ENCODE measurements at places on chromosomes 4 and X.

DNA sequence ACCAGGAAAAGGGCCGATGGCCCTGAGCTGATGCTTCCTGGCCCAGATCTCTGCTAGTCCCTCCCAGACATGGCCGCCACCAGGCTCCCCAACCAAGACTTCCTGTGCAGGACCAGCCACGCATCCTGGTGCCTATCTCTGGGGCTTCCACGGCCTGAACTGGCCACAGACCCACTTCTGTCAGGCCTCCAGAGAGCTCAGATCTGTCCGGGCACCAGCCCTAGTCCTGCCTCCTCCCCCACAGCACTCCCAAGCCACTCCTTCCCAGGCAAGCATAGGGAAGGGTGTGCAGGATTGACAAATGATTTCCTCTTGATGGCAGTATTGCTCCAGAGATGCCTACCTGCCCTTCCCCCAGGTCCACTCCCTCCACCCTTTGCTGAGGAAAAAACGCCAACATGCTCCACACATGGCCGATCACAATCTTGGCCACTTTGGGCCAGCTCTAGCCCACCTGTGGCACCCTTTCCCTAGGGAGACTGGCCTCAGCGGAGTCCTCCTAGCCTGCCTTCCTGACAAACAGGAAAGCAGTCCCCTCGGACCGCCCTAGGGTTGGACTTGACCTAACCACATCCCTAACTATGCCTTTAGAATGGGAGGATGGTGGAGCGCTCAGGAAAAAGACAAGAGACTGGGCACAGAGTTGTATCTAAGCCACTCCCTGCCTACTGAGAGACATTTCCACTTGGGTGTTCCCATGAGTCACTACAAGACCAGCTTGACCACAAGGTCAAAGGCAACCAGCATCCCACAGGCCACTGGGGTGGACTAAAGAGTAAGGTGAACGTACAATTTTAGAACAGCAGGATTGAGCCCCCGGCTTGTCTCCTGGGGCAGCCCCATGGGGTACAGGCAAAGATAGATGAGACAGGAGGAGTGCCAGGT lies 277.5 kb upstream of the AGTR2 start:
- DNase-seq: no peak

- no peak for DNase-seq
Observed at GRCh38 chr4:79959652-79960051, 113.4 kb downstream of the ANTXR2 start.

DNA sequence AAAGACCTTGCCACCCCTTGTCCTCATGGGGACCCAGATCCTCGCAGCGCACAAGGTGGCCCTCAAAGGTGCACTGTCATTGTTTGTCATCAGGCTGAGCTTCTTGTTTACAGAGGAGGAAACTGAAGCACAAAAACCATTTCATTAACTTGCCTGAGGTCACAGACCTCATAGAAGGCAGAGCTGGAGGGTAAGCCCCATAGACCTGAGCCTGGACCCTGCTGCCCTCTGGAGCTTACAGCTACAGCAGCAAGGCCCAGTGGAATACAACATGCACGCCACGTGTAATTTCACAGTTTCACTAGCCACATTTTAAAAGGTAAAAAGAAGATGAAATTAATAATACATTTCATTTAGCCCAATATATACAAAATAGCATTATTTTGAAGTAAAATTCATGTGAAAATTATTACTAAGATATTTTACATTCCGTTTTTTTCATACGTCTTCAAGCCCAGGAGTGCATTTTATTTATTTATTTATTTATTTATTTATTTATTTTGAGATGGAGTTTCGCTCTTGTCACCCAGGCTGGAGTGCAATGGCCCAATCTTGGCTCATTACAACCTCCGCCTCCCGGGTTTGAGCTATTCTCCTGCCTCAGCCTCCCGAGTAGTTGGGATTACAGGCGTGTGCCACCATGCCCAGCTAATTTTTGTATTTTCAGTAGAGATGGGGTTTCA lies 8.8 kb downstream of the JAKMIP1 start:
- DNase-seq: no peak

DNA sequence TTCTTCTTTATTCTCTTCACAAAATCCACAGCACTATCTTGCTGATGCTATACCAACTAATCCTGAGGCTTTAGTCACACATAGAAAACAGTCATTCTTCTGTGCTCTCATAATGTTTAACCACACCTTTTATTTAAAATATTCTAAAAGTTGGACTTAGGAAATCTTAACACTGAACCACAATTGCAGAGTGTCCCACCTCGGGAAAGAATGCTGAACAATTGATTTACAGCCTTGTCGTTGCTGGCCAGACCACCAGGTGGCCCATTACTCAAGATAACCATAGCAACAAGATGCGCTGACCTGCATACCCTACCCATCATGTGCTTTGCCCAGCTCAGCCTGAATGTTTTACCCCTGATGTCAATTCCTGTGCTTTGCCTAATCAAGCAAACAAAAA lies 100.8 kb downstream of the ARSJ start:
- DNase-seq: no peak

DNA sequence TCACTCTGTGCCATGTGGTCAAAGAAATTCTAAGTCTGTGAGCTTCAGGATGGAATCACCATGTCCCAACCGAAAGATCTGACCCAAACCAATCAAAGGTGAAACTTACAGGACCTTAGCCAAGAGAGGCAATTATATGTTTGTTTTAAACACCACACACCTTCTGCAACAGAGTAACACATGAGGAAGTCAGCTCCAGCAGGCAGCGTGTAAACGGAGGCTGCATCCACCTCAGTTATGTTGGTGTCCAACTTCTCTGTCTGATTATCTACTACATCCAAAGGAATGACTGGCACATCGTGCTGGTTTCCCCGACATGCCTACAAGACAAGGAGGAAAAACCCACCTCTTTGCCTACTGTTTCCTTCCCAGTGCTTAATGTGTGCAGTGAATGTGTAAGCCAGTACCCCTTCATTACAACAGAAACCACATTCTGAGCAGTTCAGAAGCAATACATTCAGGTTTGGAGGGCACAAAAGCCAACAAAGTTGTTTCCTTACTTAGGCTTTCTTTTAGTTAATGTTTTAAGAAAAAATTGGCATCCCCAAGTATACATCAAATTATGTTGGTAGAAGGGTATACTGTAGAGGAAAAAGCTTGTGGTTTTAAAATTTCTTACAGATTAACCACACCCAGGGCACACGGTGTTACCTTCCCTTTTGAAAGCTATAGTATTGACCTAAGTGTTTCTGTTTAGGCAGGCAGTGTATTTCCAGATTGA lies 12.4 kb downstream of the CASP6 start:
- peak; percentile 45 for DNase-seq

DNA sequence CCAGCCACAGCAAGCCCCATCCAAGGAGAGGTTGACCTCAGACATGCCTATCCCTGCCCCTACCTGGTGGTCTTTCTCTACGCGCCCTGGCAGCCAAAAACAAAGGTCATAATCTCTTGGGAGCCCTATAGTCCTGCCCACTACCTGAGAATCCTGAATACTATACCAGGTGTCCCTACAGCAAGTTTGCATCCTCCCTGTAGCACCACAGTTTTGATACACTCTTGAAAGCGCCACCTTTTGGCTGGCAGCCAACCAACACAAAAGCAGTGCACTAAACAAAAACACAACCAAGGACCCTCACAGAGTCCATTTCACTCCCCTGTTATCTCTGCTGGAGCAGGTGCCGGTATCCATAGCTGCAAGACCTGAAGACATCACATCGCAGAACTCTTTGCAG lies 523.8 kb upstream of the CPEB2 start:
- no peak for DNase-seq

DNA sequence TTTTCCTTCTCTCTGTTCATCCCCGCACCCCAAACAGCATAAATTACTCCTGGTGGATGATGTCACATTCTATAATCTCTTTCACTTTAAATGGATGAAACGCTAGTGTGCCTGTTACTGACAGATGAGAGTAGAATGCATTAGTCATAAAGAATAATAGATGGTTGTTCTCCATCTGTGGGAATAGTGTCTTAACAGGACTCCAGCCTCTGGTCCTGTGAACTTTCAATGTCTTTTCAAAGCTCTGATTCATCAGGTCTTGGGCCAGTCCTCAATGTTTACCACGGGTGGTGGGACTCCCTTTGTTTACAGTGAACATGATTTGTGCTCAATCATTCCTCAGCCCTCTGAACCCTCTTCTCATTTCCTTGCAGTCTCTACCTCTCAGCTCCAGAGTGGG lies 182.6 kb downstream of the GABRB1 start:
- DNase-seq: no peak

DNA sequence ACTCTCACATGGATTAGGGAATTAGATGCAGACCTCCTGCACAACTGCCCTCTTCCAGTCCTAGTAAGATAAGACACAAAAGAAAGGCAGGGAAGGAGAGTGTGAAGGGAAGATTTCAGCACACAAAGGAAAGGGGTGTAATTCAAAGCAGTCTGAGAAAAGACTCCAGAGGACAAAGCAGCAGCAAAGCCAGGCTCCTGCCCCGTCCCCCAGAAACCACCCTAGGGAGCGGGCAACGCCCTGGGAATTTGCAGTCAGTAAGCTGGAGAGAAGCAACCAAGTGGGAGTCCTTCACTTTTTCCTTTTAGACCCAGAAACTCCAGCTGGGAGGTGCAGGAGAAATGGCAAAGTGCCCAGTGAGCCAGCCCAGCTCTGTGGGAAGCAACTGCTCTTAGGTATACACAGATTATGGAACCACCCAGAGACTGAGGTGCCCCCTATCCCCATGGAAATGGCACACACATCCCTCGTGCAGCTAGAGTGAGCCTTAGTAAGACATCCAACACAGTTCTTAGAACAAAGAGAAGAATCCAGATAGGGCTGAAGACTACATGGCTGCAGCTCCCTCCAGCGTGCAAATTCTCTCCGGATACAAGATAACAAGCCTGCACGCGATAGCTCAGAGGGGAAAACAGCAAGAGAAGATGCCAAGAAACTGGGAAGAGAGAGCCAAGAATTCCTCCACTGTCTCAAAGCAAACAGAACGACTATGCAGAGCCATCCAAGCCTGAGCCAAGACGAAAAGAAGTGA lies 26.5 kb upstream of the IRAK1 start:
- no peak for DNase-seq

DNA sequence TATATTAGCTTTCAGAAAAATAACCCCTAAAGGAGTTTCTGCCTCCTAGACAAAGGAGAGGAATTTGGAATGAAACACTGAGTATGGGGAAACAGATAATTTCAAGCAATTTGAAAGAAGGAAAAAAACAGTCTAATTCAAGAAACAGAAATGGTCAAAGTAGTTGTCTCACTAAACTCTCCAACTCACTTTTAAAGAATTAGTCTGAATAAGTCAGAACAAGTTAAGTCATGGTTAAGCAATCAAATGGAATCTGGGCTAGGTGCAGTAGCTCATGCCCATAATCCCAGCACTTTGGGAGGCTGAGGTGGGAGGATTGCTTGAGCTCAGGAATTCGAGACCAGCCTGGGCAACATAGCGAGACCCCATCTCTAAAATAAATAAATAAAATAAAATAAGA lies 95.7 kb upstream of the GRIA3 start:
- DNase-seq: no peak

DNA sequence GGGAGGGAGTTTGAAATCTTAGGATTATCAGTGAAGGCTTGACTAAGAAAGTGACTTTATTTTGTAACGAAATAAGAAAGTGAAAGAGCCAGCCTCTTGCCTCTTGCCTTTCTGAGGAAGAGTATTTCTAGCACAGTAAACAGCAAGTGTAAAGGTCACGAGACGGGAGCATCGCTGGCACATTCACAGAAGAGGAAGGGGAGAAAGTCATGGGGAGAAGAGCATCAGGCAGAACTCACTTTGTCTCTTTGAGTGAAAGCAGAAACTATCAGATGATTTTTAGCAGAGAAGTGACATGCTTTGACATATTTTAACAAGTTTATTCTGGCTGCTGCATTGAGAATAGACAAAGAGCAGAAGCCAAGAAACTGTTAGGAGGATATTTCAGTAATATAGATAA lies 313.8 kb downstream of the CAMK2D start:
- no peak for DNase-seq

DNA sequence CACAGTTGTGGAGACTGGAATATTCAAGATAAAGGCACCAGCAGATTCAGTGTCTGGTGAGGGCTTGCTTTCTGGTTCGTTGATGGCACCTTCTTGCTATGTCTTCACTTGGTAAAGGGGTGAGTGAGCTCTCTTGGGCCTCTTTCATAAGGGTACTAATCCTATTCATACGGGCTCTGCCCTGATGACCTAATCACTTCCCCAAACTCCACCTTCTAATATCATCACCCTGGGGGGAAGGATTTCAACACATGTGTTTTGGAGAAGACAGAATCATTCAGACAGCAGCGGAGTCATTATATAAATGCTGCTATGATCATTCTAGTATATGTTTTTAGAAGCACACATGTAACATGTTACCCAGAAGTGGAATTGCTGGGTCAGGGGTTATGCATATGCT lies 295.3 kb upstream of the CTSO start:
- DNase-seq: no peak

DNA sequence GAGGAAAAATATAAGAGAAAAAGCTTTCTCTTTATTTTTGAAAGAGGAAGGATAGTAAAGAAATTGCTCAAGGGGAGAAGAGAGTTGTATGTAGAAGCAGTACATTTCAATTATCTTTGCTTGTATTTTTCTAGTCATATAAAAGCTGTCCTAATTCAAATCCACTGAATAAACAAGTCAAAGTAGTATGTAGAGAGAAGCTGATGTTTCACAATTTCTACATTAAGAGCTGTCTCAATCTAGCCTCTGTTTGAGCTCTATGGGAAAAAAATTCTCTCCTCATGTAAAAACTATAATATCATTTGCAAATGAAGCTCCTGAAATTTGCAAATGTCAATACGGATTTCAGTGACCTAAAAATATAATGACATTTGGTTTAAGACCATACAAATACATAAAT lies 52.6 kb downstream of the CHM start:
- DNase-seq: no peak

DNA sequence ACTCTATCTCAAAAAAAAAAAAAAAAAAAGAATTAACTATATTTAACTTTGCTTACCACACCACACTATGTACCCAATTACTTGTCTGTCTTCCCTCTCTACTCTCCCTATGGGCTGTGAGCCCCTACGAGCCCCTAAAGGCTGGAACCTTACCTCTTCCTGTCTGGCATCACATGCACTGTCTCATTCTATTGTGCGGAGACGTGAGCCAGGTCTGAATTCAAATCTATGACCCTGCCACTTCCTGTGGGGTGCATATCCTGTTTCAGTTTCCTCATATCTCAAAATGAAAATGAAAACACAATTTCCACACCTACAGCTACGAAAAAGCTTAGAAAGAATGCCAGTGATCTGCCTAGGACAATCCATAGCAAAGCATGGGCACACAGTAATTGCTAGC lies 42.9 kb upstream of the HS3ST1 start:
- peak; percentile 83 for DNase-seq

DNA sequence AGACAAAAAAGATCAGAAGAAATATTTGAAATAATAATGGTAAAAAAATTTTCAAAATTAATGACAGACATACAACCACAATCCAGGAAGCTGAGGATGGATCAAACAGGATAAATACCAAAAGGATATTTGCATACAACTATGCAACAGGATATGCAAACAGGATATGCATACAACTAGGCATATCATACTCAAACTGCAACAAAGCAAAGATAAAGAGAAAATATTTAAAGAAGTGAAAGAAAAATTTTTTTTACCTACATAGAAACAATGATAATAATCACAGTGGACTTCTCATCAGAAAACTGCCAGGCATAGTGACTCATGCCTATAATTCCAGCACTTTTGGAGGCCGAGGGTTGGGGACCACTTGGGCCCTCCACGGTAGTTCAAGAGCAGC lies 11.3 kb upstream of the DHX15 start:
- DNase-seq: no peak
